ENCODE measurements at places on chromosomes 12 and 14.

- no peak for DNase-seq
Observed at GRCh38 chr12:108770269-108770829, 39.0 kb upstream of the CORO1C start.

DNA sequence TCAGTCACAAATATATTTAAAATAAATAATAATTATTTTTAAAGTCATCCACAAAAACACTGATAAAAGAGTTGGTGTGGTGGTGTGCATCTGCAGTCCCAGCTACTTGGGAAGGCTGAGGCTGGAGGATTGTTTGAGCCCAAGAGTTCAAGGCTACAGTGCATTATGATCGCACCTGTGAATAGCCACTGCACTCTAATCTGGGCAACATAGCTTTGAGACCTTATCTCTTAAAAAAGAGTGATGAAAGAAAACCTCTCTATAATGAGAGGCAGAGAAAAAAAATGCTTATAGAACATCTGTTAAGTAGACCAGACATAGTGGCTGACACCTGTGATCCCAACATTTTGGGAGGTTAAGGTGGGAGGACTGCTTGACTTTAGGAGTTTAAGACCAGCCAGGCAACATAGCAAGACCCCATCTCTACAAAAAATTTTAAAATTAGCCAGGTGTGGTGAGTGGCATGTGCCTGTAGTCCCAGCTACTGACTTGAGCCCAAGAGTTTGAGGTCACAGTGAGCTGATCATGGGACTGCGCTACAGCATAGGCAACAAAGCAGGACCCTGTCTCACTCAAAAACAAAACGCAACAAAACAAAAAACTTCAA lies 50.5 kb downstream of the RALGAPA1 start:
- no peak for DNase-seq

GRCh38 chr12:43277651-43278540 lies 274.1 kb downstream of the ADAMTS20 start:
- DNase-seq: no peak

GRCh38 chr12:78802593-78802992 lies 62.0 kb upstream of the SYT1 start:
- no peak for DNase-seq

DNA sequence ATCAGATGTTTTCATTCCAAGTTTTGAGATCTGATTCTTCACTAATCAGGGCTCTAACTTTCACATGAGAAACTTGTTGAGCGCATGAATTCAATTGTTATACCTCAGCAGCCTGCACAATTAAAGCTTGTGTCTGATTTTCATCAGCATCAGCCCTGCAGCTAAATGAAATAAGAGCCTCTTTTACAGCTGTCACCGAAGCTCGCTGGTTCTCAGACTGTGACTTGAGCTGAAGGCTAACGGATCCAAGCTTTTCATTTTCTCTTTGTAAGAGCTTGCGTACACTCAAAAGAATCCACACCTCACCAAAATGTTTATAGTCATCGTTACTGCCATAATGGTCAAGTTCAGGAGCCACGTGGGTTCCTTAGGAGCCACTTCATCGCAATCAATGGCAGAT lies 65.5 kb upstream of the BEGAIN start:
- no peak for DNase-seq

- no peak for DNase-seq
Observed at GRCh38 chr12:82627799-82628198, 58.9 kb upstream of the TMTC2 start.

DNA sequence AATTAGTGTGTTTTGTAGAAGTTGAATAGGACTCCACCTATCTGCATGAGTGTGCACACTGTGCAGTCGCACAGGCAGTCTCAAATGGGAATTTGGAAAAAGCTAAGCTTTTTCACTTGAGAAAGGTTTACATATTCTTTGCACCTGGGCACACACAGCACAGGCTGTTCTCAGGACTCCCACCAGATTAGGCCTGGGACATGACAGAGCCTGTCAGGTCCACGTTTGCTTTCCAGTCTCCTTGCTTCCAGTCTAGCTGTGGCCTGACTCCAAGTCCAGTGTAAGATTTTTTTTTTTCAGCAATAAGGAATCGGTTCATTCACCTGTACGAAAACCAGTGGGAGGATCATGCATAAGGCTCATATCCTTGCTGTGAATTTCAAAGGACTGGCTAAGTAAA lies 181.3 kb downstream of the ZFP36L1 start:
- no peak for DNase-seq

- DNase-seq: peak; percentile 46
Observed at GRCh38 chr14:85529803-85530574, at the start of gene FLRT2. Gene FLRT2 (plus strand): TSS chr14:85530144. CDS start chr14:85621515, 91,371 bp downstream.

DNA sequence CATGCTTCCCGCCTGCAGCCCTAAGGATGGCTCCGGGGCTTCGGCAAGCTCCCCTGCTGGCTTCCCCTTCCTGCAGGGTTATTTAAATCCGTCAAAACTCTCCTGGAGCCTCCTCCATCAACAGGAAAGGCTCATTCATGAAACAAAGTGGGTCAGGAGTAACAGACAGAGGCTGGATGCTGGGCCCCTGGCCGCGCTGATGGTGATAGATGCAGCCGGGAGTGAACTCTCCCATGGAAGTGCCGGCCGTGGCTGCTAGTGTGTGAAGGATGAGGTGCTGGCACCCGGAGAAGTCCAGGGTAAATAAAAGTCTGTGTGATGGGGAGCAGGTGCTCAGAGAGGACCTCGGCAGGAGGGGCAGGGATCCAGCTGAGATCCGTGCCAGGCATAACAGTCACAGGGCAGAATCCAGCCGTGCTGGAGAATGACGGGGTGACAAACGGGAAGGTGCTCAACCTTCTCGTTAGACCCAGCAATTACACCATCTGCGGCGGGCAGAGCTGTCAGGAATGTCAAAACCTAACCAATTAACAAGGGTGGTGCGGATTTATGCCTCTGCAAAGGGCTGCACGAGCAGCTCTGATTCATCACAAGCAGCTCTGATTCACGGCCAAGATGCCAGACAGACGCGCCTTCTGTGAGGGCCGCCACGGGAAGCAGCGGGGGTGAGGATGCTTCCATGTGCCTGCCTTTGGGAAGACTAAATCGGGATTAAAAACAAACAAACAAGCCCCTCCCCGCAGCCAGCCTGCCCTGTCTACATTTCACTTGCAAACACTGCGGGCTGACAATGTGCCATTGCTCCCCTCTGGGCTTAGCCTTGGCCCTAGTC lies 55.6 kb downstream of the SYNE3 start:
- DNase-seq: peak; percentile 32

- no peak for DNase-seq
Observed at GRCh38 chr12:8639936-8640335, 22.7 kb downstream of the MFAP5 start.

DNA sequence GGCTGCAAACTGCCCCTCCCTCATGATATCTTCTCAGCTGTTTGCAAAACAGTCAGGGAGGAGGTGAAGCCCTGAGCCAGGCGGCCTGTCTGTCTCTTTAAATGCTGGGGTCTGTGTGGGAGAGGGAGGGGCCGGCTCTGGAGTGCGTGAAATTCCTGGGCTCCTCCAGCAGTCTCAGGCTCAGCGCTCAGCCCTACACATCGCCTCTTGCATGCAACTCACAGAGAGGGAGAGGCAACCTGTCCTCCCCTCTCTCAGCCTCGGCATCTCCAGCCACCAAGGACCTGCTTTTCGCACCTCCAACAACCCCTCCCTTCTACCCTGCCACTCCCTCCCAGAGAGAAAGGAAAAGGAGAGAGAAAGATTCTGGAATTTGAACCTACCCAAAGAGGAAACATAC lies at the start of gene NRXN3:
Gene NRXN3 (plus strand): TSS at position 171 of the 400 bp plus-strand sequence. CDS start 72,721 bp downstream, outside the sequence.
- DNase-seq: no peak

- no peak for DNase-seq
Observed at GRCh38 chr14:80316441-80316840, 105.1 kb upstream of the DIO2 start.

GRCh38 chr14:68822132-68822651 lies 29.3 kb upstream of the ZFP36L1 start:
- no peak for DNase-seq

- no peak for DNase-seq
Observed at GRCh38 chr12:93154753-93155480, 222.8 kb upstream of the NUDT4 start.

GRCh38 chr12:29698756-29699155 lies 85.0 kb downstream of the TMTC1 start:
- no peak for DNase-seq

DNA sequence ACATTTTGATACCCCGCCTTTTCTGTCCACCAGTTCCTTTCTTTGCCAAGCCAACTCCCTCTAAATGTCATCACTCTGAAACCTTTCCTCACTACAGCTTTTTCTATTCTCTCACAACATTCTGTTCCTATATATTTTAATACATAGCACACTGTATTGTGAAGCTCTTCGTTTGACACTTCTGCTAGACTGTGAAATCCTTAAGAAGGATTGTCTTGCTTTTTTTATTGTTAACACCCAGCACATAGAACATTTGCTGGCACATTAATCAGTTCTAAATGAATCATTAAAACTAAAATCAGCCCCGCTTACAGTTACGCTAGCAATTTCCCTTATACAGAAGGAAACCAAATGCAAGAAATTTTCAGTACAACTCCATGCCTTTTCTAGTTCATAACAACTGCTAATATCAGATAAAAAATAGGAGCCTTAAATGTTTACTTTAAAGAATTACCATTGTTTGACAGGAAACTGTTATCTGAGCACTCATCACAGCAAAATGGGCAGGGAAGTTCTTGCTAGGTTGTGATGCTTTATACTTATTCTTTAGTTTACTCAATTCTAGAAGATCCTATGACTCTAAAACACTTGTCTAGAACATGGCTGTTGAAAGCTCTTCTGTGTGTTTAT lies 93.5 kb downstream of the PPP1R12A start:
- DNase-seq: no peak

DNA sequence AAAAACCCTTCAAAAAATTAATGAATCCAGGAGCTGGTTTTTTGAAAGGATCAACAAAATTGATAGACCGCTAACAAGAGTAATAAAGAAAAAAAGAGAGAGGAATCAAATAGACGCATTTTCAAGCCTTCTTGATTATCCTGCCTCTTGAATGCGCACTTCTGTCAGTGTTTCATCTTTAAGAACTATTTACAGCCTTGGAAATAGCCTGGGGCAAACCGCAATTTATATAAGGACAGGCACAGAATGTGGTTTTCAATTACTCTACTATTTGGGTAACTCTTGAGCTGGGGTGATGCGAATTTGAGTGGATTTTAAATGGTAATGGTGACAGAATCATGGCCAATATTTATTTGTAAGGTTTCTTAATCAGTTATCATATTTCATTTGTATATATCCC lies 179.1 kb upstream of the OTX2 start:
- no peak for DNase-seq

GRCh38 chr12:89259821-89260220 lies 92.5 kb downstream of the DUSP6 start:
- DNase-seq: no peak

DNA sequence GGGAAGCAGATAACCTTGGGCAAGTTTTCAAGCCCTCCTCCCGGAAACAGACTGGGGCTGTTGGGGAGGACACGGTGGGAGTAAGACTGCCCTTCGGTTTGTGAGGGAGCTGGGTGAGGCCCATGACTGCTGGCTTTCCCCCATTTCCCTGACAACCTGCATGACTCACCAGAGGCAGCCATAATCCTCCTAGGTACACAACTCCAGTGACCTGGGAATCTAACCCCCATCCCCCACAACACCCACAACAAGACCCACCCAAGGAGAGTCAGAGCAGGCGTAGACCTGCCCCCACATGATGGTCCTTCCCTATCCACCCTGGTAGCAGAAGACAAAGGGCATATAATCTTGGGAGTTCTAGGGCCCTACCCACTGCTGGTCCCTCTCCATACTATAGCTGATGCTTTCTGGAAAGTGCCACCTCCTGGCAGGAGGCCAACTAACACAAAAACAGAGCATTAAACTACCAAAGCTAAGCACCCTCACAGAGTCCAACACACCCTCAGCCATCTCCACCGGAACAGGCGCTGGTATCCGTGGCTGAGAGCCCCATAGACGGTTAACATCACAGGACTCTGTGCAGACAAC lies 14.8 kb downstream of the DDX24 start:
- DNase-seq: no peak

DNA sequence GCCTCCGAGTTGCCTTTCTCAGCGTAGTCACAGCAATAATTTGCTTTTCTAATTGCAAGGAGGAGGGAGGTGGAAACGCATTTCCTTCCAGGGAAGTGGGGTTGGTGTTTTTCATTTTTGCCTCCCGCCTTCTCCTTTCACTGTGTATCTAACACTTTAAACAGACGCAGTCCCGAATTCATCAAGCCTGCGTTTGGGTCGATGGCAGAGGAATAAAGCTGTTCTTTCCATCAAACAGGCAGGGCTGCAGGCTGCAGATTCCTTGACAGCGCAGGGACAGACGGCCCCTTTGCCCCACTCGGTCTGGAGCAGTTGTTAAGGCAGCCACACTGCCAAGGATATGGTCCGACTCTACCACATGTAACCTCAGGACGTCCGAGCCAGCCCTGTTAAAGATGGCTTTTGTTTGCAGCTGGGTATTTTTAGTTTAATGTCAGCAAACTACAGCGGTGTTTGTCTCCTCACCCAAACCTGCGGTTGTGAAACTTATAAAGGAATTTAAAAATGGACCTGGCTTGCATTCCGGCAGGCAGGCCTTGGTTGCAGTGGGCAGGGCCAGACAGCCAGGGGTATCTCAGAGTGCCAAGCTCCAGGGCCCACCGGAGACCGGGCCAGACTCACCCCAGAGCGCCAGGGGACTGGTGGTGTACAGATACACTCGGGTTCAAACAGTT lies 2.1 kb downstream of the CHST11 start:
- no peak for DNase-seq

GRCh38 chr14:74425525-74426201 lies 347 bp downstream of the SYNDIG1L start:
- no peak for DNase-seq

- DNase-seq: no peak
Observed at GRCh38 chr14:37447883-37448391, 147.1 kb downstream of the FOXA1 start.

- DNase-seq: no peak
Observed at GRCh38 chr14:40847480-40847879, 759.2 kb upstream of the LRFN5 start.

- DNase-seq: no peak
Observed at GRCh38 chr12:52214421-52214802, 18.6 kb upstream of the KRT7 start.

DNA sequence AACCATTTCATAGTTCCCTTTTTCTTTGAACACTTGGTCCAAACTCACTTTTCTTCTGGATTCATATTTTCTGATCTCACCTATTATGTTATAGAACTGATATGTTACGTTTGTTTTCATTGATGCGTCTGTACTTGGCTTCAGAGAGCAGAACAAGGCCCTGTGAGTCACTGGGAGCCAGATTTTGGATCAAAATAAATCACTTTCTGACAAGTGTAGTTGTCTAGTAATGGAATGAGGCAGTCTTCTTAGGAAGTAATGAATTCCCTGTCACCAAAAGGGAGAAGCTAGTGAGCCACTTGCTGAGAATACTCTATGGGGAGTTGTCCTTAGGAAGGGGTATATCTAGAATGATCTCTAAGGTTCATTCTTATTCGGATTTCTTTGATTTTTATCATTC lies 10.2 kb downstream of the BICD1 start:
- DNase-seq: no peak

- DNase-seq: no peak
Observed at GRCh38 chr12:51898506-51898905, 8.8 kb upstream of the ACVRL1 start.

GRCh38 chr14:102415671-102416070 lies 52.9 kb downstream of the TECPR2 start:
- peak; percentile 71 for DNase-seq

Data from hypothalamus (tissue), 51 donors.